Right hindlimb (tissue), 1 donor: ENCODE measurements at places on chromosomes 5 and 9.

- no peak for DNase-seq
Observed at GRCh38 chr9:35615981-35616680, 2.1 kb downstream of the CD72 start.

DNA sequence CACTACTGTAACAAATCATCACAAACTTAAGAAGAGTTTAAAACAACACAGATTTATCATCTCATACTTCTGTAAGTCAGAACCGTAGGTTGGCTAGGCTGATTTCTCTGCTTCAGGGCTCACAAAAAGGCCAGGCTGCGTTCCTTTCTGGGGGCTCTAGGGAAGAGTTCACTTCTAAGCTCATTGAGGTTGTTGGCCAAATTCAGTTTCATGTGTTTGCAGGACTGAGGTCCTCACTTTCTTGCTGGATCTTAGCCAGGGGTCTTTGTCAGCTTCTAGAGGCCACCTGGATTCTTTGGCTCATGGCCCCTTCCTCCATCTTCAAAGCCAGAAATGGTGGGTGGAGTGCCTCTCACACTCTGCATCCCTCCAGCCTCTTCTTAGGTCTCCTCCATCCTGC lies 76.0 kb downstream of the ACTBL2 start:
- peak; percentile 70 for DNase-seq

GRCh38 chr5:98504505-98504904 lies 269.0 kb upstream of the RGMB start:
- no peak for DNase-seq

GRCh38 chr9:122325124-122325523 lies 45.7 kb upstream of the PTGS1 start:
- no peak for DNase-seq

DNA sequence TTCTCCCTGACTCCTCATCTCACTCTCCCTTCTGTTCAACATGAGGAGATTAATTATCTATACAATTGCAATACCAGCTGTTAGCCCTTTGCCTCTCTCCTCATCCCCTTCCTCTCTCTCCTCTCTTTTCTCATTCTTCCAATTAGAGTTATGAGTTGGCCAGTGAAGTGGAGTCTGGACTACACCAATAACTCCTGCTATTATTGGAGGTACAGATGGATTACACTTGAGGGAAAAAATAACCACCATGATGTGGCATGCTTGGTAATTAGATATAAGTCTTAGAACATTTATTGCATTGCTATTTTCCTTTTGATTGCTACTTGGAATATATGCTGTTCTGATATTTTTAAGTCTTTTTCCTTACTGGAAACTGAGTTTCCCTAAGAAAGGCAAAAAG lies 159.2 kb downstream of the FRMD3 start:
- DNase-seq, result no peak

- no peak for DNase-seq
Observed at GRCh38 chr5:135739383-135739981, 95.0 kb upstream of the SLC25A48 start.

DNA sequence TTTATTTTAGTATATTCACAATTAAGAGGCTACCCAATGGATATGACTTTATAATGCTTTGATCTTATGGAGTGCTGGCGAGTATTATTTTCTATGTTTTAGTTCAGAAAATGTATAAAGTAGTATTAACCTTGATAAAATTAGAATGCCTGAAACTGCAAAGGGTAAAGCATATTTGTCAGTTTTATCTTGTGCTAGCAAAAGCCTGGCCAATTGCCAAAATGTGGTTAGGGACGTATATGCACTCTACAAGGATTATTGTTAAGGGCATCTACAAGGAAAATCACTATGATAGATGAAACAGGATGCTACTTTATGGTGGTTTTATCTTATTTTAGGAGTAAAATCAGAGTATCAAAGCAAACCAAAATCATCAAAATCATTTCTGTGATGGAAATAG lies 281.7 kb downstream of the CCDC171 start:
- DNase-seq, result no peak

DNA sequence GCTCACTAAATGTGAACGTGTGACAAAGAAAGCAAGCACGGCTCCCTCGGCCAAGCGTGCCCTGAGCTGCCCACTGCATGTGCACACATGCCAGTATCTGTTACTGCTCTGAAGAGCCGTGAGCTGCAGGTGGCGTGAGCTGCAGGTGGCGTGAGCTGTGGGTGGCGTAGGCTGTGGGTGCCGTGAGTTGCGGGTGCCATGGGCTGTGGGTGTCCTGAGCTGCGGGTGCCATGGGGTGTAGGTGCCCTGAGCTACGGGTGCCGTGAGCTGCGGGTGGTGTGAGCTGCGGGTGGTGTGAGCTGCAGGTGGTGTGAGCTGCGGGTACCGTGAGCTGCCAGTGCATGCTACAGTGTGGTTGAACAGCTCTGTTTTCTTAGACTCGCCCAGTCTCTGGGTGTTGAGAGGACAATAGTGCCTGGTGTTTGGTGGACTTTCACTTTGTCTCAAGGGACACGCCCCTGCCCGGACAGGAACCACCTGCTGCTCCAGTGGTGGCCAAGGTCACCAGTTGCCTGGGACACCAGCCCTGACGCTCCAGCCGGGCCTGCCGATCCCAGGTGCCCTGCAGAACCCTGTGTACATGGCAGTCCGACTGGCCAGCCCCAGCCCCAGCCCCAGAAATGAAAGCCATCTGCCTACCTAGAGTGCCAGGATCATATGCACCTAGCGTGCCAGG lies 6.7 kb downstream of the CCDC187 start:
- DNase-seq, result no peak

DNA sequence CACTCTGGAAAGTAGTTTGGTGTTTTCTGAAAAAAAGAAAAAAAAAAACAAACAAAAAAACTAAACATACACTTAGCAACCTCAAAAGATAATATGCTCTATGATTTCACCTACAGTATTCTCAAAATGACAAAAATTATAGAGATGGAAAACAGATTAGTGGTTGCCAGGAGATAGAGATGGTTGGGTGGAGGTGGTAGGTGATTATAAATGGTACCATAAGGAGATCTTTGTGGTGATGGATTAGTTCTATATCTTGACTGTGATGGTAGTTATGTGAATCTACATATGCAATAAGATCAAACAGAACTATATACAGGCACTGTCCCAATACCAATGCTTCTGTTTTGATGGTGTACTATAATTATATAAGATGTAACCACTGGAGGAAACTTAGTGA lies 32.0 kb downstream of the PTBP3 start:
- DNase-seq, result no peak

DNA sequence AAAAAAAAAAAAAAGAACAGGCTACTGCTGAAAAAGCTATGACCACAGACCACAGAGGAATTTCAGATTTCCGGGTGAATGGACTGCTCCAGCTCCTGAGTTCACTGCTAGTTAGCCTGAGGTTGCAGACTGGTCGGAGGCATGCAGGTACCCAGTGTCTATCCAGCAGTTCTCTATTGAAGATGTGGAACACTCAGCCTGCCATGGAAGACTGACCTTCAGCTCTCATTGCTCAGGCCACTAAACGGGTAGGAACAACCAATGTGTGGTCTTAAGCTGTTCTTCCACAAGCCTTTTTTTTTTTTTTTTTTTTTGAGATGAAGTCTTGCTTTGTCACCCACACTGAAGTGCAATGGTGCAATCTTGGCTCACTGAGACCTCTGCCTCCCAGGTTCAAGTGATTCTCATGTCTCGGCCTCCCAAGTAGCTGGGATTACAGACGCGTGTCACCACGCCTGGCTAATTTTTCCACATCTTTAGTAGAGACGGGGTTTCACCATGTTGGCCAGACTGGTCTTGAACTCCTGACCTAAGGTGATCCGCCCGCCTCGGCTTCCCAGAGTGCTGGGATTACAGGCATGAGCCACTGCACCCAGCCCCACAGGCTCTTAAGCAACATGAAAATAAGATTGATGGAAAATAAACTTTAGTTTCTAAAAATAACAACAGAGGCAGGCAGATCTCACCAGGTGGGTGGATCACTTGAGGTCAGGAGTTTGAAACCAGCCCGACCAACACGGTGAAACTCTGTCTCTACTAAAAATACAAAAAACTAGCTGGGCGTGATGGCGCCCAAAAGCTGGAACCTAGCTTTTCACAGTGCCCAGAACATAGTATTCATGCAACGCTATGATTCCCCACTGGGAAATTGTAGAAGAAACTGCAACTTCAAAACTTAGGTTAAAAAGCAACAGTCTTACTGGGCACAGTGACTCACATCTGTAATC lies 20.0 kb upstream of the NPM1 start:
- no peak for DNase-seq

DNA sequence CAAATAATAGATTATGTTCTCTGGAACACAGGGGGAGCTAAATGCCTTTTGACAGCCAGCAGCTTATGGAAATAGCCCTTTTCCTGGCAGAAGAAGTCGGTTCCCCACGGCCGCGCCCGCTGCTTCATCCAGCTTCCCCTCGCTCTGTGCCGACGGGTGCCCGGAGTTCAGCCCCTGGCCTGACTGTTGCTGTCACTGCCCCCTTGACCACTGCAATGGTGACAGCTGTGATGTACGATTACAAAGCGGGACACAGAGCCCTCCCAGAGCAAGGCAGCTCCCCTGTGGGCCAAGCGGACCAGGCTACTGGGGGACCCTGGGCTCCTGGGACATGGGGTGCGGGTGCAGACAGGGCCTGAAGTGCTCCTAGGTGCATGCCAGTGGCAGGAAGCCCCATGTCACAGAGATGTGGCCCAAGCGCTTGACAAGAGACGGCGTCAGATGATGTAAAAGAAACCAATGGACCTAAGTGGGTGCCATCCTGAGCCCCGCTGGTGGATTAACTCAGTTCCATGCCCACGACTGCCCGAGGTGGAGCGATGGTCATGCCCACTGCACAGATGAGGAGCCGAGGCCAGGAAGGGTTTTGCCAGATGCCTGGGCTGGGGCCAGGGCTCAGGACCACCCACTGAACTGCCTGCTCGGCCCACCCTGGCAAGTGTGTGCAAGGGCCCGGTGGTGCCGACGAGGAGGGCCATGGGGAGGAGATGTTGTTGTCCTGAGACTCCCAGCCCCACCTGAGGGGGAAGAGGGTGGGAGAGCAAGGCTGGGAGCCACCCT lies 13.2 kb upstream of the CLPTM1L start:
- DNase-seq, result no peak

DNA sequence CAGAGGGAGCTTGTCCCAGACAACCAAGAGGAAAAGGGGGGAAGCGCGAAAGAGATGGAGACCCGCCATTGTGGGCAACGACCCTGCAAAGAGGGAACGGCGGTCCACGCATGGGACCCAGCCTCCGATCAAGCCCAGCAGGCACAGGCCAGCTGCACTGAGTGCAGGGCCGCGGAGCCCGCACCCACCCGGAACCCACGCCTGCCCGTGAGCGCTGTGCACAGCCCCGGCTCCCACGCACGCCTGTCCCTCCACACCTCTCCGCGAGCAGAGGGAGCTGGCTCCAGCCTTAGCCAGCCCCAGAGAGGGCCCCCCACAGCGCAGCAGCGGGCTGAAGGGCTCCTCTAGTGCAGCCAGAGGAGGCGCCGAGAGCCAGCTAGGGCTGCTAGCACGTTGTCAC lies 416.5 kb downstream of the DMRTA1 start:
- DNase-seq, result no peak

GRCh38 chr9:95438561-95439357 lies 78.0 kb downstream of the PTCH1 start:
- no peak for DNase-seq

GRCh38 chr5:54234304-54234933 lies 76.0 kb downstream of the ARL15 start:
- no peak for DNase-seq

GRCh38 chr5:10860645-10861422 lies 99.8 kb upstream of the DAP start:
- no peak for DNase-seq

- DNase-seq, result no peak
Observed at GRCh38 chr9:107707915-107708441, 218.4 kb upstream of the KLF4 start.
